ENCODE measurements at places on chromosomes 1 and 21.

DNA sequence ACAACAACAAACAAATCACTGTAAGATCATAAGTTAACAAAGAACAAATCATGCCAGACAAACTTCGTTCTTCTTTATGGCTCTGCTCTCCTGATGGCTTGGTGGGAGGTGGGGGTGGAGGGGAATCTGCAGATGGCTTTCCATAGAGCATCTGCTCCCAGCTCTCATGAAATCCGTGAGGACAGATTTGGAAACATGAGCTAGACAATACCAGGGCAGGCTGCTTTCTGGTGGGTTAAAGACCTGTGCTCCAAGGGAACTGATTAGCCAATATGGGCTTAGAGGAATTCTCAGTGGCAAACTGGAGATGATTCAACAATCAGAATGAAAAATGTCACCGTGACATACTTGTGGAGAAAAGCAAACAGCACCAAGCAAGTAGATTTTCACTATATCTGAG, 69.4 kb upstream of the TLR5 start:
- DNase-seq, result no peak

DNA sequence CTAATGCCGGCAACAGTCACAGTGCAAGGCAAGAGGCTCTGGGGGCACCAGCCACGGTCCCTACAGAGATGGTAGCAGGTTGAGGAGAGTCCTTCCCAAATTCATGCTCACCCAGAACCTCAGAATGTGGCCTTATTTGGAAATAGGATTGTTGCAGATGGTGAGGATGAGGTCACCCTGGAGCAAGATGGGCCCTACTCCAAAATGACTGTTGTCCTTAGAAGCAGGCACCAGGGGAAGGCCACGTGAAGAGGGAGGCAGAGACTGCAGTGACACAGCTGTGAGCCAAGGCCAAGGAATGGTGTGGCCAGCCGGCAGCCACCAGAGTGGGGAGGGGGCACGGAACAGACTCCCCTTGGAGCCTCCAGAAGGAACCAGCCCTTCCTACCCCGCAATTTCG, 70.8 kb upstream of the CLDN14 start:
- no peak for DNase-seq

DNA sequence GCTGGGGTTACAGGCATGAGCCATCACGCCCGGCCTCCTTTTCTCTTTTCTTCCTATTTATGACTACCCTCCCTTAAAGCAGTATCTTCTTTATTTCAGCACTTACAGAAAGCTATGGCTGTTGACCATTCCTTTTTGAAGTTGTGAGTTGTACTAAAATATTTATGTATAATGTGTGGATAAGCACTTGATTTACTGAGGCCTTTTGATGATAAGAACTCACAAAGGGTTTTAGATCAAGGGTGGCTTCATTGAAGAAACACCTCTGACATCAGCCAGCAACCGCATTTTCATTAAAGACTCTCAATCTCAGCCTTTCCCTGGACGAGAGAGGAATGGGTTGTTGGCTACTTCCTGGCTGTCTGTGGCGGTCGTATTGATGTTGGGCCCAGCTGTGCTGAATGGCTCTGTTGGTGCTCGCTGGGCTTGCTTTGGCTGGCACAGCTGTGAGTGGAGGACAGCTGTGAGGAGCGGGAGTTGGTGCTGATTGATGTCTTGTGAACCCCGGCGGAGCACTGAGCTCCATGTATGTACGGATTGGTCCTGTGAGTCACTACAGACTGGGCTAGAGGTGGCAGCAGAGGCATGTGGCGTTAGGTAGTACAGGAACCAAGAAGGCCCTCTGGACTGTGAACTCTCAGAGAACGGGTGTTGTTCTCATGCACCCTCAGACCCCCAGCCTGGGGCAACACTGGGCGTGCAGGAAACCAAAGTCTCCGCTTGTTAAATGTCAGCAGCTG, 208.8 kb downstream of the KIF26B start:
- no peak for DNase-seq

GRCh38 chr1:17755120-17755519, at the start of gene ACTL8:
ACTL8 (plus strand) TSS chr1:17755333; CDS start chr1:17823009, 67,676 bp downstream.
- no peak for DNase-seq

All from non-pigmented ciliary epithelial cell (primary cell).